Naive thymus-derived CD8-positive, alpha-beta T cell (primary cell): ENCODE measurements at places on chromosomes 4 and X. TPM values are rescaled to one million over a fixed set of nuclear protein-coding genes. Genes with fewer than 3 reads are reported as not detected.
A peak's percentile ranks its signal among the peaks of the same experiment; 100 is the strongest.

DNA sequence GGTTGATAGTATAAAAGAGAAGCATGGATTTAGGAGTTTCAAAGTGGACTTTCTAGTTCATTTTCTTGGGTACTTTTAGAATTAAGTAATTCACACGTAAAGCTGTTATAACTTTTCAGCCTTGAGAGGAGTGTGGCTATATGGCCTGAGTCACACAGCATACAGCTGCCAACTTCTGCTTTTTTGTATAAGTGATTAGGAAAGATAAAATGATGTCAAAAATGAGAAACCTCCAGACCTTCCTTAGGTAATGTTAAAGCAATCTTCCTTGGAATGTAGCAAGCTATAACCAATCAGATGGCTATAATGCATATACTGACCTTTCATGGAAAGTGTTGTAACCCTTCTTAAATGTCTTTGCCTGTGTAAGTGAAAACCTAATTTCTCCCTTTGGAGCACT is 39.2 kb downstream of the RAB40AL start:
- H3K27me3 ChIP-seq, result peaks cover 2% of the 10 kb centered on the region
- no peak overlapping the region for H3K27ac ChIP-seq
- no peak overlapping the region for H3K4me3 ChIP-seq
- no peak for DNase-seq
- H3K36me3 ChIP-seq, result peaks cover 11% of the 10 kb centered on the region
- no peaks in the 10 kb centered on the region for H3K4me1 ChIP-seq

DNA sequence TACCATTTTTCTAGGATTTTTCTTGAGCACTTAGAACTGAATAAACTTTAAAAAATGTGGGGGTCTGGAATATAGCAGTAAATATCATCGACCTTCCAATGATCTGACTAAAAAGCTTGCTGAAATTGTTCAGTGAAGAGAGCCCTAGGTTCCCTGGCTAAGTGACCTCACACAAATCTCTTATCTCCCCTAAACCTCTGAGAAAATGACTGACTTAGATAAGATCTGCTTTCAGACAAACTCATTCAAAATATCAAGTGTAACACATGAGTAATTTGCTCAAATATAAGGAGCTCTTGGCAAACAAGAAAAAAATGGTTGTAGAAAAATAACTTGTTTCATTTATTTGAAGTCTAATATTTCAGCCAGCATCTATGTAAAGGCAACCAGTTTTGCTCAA is 441.7 kb upstream of the SLIT2 start:
- H3K27me3 ChIP-seq, result no peaks in the 10 kb centered on the region
- H3K27ac ChIP-seq, result no peak overlapping the region
- no peaks in the 10 kb centered on the region for H3K4me1 ChIP-seq
- no peaks in the 10 kb centered on the region for H3K36me3 ChIP-seq

DNA sequence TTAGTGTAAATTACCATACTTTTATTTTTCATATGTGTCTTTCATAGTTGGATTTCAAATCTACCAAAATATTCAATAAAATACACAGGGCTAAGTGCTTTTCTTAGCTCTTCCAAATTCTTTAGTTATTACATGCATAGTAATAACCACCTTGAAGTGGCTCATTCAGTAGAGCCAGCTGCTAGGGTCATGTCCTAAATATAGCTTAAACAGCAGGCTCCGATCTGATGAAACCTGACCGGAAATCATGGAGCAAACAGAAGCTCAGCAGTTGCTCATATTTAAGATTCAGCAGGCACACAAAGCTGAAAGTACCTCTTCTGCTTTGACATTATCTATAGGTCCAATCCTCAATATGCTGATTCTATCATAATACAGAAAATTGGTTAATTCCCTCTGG is 1470.4 kb downstream of the ADGRL3 start:
- no peak overlapping the region for H3K27ac ChIP-seq
- H3K36me3 ChIP-seq, result no peaks in the 10 kb centered on the region
- no peak overlapping the region for H3K4me3 ChIP-seq
- H3K4me1 ChIP-seq, result no peaks in the 10 kb centered on the region
- no peak for DNase-seq

DNA sequence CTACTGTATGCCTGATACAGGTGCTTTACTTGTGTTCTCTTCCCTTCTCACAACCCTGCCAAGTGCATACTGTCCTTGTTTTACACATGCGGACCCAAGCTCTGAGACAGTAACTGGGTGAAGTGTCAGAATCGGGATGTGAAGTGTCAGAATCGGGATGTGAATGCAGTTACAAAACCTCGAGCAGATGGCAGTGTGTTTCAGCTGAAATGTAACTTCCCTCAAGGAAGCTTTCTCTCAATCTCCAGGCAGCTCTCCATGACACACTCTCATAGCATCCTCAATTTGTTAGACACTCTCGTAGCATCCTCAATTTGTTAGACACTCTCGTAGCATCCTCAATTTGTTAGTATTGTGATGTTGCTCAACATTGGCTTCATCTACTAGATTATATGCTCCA is 1.1 kb upstream of the HPSE start:
- no peaks in the 10 kb centered on the region for H3K36me3 ChIP-seq
- no peak for DNase-seq
- no peaks in the 10 kb centered on the region for H3K27me3 ChIP-seq
- H3K27ac ChIP-seq, result peak overlapping the region; percentile 95
- peaks cover 30% of the 10 kb centered on the region for H3K4me1 ChIP-seq

- H3K27ac ChIP-seq, result no peak overlapping the region
- no peaks in the 10 kb centered on the region for H3K4me1 ChIP-seq
- H3K27me3 ChIP-seq, result no peaks in the 10 kb centered on the region
- H3K36me3 ChIP-seq, result no peaks in the 10 kb centered on the region
- H3K4me3 ChIP-seq, result no peak overlapping the region
Measured at GRCh38 chr4:3472411-3473141, 9.5 kb downstream of the DOK7 start.

GRCh38 chrX:17743913-17744312 is 6.6 kb downstream of the SCML1 start:
- no peak overlapping the region for H3K27ac ChIP-seq
- no peak overlapping the region for H3K4me3 ChIP-seq
- no peaks in the 10 kb centered on the region for H3K27me3 ChIP-seq
- H3K36me3 ChIP-seq, result peaks cover 13% of the 10 kb centered on the region
- H3K4me1 ChIP-seq, result peaks cover 44% of the 10 kb centered on the region

DNA sequence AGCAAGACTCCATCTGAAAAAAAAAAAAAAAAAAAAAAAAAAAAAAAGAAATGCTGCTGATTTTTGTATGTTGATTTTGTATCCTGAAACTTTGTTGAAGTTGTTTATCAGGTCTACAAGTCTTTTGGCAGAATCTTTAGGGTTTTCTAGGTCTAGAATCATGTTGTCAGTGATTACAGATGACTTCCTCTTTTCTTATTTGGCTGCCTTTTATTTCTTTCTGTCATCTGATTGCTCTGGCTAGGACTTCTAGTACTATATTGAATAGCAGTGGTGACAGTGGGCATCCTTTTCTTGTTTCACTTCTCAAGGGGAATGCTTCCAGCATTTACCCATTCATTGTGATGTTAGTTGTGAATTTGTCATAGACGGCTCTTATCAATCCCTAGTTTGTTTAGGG is 334.4 kb downstream of the SPRY1 start:
- no peak overlapping the region for H3K27ac ChIP-seq
- no peak overlapping the region for H3K4me3 ChIP-seq
- H3K4me1 ChIP-seq, result no peaks in the 10 kb centered on the region
- H3K27me3 ChIP-seq, result no peaks in the 10 kb centered on the region
- peaks cover 4% of the 10 kb centered on the region for H3K36me3 ChIP-seq
- no peak for DNase-seq

DNA sequence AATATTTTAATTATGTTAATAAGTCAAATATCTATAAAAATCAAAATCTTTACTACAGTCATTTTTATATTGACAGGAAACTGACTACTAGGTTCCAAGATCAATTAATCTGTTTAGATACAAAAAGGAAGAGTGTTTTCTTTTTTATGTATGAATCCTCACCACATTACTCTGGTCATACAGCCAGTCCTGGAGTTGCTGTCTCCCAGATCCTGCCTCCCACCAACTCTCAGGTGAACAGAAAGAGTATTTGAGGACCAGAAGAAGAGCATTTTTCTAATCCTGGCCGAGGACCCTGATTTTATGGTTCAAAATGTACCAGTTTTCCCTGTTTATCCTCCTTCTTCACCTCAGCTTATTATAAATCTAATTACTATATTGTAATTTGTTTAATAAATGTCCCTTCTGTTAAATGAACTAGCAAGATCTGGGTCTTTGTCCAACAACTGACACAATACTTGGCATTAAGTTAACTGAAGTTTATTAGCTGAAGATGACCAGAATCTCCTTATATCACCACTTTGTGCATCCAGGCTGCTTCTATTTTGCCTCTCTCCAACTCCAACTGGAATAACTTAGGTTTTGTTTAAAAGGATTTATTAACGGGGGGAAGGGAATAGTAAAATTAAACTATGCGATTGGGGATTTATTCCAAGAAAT is 224.4 kb upstream of the PCDH7 start:
- no peak overlapping the region for H3K27ac ChIP-seq
- H3K4me1 ChIP-seq, result no peaks in the 10 kb centered on the region
- no peaks in the 10 kb centered on the region for H3K36me3 ChIP-seq
- no peak overlapping the region for H3K4me3 ChIP-seq

DNA sequence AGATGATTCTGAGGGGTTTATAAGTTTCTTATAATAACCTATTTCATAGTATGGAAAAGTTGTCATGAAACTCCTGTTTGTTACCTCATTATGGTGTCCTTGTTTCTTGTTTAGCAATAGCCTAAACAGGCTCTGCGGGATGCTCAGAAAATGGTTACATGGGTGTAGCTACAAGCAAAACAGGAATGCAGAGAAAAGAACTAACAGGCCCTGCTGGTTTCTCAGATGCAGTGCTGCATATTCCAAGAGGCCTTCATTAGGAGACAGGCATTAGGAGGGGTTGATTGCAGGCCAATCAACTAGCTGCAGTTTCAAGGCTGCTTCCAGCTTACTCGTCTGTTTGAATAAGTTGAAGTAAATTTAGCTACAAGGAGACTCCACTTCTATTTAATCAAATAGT is 37.6 kb upstream of the HPGD start:
- H3K27me3 ChIP-seq, result no peaks in the 10 kb centered on the region
- no peak overlapping the region for H3K4me3 ChIP-seq
- DNase-seq, result no peak
- no peaks in the 10 kb centered on the region for H3K36me3 ChIP-seq

- no peak overlapping the region for H3K4me3 ChIP-seq
- H3K27ac ChIP-seq, result peak overlapping the region; percentile 38
- peaks cover 59% of the 10 kb centered on the region for H3K36me3 ChIP-seq
- H3K27me3 ChIP-seq, result no peaks in the 10 kb centered on the region
- DNase-seq, result no peak
Measured at GRCh38 chr4:119238068-119238722, 25.7 kb downstream of the USP53 start.

DNA sequence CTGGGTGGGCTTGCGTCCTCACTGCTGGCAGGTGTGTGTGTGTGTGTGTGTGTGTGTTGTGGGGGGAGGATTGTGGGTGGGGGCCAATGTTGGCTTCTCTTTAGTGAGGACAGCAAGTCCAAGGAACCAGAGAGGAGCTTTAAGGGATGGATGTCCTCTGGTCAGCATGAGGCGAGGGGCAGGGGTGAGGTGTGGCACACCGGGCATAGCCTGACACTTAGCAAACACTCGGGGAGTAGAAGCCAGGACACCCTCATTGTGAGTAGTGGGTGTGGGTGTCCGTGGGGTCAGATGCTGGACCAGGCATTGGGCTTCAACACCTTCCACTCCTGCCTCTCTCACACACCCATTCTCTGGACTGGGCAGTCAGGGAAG is 2.8 kb downstream of the SORCS2 start:
- H3K4me1 ChIP-seq, result peaks cover 2% of the 10 kb centered on the region
- no peak for DNase-seq
- H3K36me3 ChIP-seq, result no peaks in the 10 kb centered on the region
- peaks cover 79% of the 10 kb centered on the region for H3K27me3 ChIP-seq

GRCh38 chr4:125091101-125091500 is 223.7 kb upstream of the FAT4 start:
- H3K36me3 ChIP-seq, result no peaks in the 10 kb centered on the region
- H3K27me3 ChIP-seq, result no peaks in the 10 kb centered on the region
- no peak overlapping the region for H3K27ac ChIP-seq

DNA sequence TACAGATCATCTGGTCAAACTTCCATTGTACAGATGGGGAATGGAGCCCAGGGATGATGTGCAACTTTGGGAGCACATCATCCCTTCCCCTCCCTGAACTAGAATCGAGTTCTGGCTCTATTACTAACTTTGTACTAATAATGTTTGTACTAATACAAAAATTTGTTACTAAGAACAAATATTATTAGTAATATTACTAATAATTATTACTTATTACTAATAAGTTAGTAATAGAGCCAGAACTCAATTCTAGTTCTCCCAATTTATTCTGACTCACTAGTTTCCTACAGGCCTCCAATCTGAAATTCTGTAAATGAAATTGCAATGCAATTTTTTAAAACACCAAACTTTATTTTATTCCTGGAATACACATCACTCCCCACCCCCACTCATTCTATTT is 47.9 kb upstream of the CD40LG start:
- H3K27ac ChIP-seq, result no peak overlapping the region
- no peaks in the 10 kb centered on the region for H3K4me1 ChIP-seq
- no peak for DNase-seq
- H3K4me3 ChIP-seq, result no peak overlapping the region
- no peaks in the 10 kb centered on the region for H3K36me3 ChIP-seq

- no peak overlapping the region for H3K27ac ChIP-seq
- DNase-seq, result no peak
- no peak overlapping the region for H3K4me3 ChIP-seq
Measured at GRCh38 chr4:85610450-85610849, 135.5 kb downstream of the ARHGAP24 start.

DNA sequence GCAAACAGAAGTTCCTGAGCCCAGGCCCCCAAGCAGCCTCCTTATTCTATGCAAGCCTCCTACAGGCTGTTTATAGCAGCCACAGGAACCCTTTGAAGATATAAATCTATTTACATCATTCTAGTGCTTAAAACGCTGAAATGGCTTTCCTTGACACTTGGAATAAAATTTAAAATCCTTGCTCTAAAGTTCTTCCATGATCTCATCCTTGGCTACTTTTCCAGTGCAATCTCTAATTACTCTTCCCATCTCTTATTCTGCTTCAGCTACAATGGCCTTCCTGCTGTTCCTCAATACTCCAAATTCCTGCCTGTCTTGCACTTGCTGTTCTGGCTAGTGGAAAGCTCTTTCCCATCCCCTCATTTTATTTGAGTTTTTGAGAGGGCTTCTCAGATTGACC is 634.2 kb upstream of the NR3C2 start:
- H3K36me3 ChIP-seq, result no peaks in the 10 kb centered on the region
- H3K4me1 ChIP-seq, result no peaks in the 10 kb centered on the region
- peaks cover 28% of the 10 kb centered on the region for H3K27me3 ChIP-seq
- H3K27ac ChIP-seq, result no peak overlapping the region

DNA sequence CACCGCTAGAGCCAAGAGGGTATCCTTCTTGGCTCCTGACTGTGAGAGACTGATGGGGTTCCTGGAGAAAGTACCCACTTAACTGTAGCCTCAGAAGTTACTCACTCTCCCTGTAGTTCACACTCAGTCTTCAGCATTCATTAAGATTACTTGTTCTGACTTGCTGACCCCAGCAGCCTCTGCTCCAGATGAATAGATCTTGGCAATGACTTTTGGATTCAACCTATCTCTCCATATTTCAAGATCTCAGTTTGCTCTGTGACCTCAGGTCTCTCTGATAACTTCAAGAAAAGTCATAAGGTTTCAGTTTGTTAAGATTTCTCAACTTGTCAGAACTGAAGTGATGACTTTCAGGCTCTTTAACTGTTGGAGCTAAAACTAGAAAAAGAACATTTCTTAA is 825.6 kb downstream of the PCDH7 start:
- no peaks in the 10 kb centered on the region for H3K36me3 ChIP-seq
- H3K4me1 ChIP-seq, result no peaks in the 10 kb centered on the region
- no peak for DNase-seq
- H3K27me3 ChIP-seq, result no peaks in the 10 kb centered on the region
- H3K4me3 ChIP-seq, result no peak overlapping the region

The GAGE12E gene
- total RNA-seq, result not detected

The CXCL1 gene
- not detected for total RNA-seq

The RNF150 gene
- total RNA-seq, result not detected

The NAP1L2 gene
- total RNA-seq, result 15.1 TPM

The CPZ gene
- total RNA-seq, result not detected

The ANOS1 gene
- total RNA-seq, result not detected

The MGARP gene
- total RNA-seq, result 0.27 TPM

The PHOX2B gene
- not detected for total RNA-seq
